BJ (cell line): ENCODE measurements at places on chromosomes 6 and 20.

DNA sequence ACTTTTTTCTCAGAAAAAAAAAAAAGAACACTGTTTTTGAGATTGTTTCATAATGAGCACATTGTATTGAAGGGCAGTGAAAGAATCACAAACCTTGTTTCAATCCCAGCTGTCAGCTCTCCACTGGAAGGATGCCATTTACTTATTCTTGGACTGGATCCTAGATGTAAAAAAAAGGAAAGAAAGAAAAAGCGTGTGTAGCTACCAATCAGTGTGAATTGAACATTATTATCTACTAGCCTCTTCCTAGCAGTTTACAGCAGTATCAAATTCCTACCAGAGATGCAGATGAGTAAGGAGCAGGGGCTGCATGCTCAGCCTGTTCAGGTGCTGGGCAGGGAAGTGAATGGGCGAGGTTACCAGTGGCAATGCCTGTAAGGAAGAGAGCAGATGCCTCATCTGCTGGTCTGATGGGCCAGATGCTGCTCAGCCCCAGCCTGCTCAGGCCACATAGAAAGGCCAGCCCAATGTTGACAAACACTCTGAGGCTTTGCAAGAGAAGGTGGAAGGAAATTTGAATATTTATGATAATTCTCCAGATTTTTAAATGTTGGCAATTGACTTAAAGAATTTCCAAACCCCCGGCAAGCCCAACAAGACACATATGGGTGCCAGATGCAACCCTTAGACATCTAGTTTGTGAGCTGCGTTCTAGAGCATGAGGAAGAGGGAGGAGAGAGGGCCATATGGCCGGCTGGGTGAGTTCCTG, 189.5 kb downstream of the IBTK start:
- peak; percentile 38 for DNase-seq

GRCh38 chr6:9540534-9541126, 874.2 kb downstream of the TFAP2A start:
- DNase-seq: no peak

GRCh38 chr20:51326201-51326819, 216.2 kb downstream of the NFATC2 start:
- no peak for DNase-seq

DNA sequence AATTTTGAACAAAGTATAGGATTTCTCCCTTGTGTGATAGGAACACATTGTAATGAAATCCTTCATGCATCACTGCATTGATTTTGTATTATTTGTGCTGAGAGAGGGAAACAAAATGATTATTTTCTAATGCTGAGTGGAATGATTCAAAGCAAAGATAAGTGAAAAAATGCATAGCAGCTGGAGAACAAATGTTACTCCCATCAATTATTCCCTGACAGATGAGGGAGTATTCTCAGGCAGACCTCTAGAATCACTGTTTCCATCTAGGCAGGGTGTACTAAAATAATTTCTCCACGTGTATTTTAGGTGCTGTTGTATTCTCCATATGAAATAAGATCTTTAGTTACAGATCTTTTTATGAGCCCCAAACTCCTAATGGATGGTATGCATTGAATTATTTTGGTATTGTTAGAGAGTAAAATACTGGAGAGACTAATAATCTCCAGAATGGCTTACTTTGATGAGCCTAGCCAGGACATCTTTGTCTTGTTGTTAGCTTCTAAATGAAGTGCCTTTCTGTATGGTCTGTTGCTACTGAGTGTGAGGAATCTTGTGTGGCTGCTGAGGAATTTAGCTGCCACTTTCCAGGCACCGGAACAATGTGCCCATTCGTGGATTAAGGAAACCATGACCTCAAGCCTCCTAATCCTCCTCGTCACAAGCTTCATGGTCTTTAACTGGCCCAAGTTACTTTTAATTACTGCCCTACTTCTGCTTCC, 39.6 kb downstream of the RNF217 start:
- DNase-seq: no peak

DNA sequence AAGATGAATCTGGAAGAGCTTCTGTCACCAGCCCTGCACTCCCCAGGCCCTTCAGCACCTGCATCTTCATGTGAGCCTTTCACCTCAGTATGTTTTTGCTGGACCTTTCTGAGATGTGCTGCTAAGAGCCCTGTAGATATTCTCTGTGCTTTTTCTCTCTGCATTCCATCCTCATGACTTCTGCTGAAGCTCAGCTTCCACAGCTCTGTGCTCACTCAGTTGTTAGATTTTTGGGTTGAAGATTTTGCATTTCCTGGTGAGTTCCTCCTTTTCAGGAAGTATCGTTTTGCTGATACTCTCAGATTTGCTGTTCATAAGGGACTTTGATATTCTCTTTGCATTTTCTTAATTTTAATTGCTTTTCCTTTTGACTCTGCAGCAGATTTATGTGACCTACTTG, 18.3 kb downstream of the KIAA1586 start:
- DNase-seq: peak; percentile 6

GRCh38 chr6:169227116-169227515, 26.5 kb downstream of the THBS2 start:
- DNase-seq: no peak
